Thoracic aorta endothelial cell (primary cell): ENCODE measurements at places on chromosomes 5 and 9. TPM values are rescaled to one million over a fixed set of nuclear protein-coding genes. Genes with fewer than 3 reads are reported as not detected.

The TXN gene
- 359 and 394 TPM in 2 replicates for total RNA-seq

The PCDHGA7 gene
- 0.65 and 2.0 TPM in 2 replicates for total RNA-seq

The FBLL1 gene
- 0.07 and 0.27 TPM in 2 replicates for total RNA-seq

The RNF44 gene
- total RNA-seq: 9.6 and 12.3 TPM in 2 replicates

The RAD1 gene
- total RNA-seq: 27.7 and 28.2 TPM in 2 replicates

The KLHL3 gene
- total RNA-seq: 18.3 and 29.7 TPM in 2 replicates

The FAM78A gene
- 4.7 and 5.7 TPM in 2 replicates for total RNA-seq

The ZNF169 gene
- total RNA-seq: 5.6 and 8.0 TPM in 2 replicates

The TRIM23 gene
- 14.9 and 15.4 TPM in 2 replicates for total RNA-seq

The N4BP3 gene
- total RNA-seq: 16.0 and 20.8 TPM in 2 replicates

The GHR gene
- 1.7 and 1.9 TPM in 2 replicates for total RNA-seq

The NDUFS4 gene
- 88.2 and 95.3 TPM in 2 replicates for total RNA-seq

The FGFR4 gene
- 1.9 and 4.2 TPM in 2 replicates for total RNA-seq

The CORO2A gene
- 0.40 and 0.72 TPM in 2 replicates for total RNA-seq

The PCDHA1 gene
- total RNA-seq: not detected in 2 replicates

The ORM1 gene
- not detected in 2 replicates for total RNA-seq

The INSL4 gene
- not detected in 2 replicates for total RNA-seq

The PCDHGA11 gene
- 12.5 and 13.6 TPM in 2 replicates for total RNA-seq
